CD4-positive, alpha-beta T cell treated with Interleukin-4 for 4 hours (primary cell): ENCODE measurements at places on chromosomes 3 and 15.

- DNase-seq, result no peak
These were observed 82.7 kb downstream of the IGF1R start for GRCh38 chr15:98730860-98731711.

- no peak for DNase-seq
These were observed 82.1 kb downstream of the NEK10 start for GRCh38 chr3:27287052-27287451.

GRCh38 chr15:55527150-55527549 is 19.1 kb upstream of the DNAAF4 start:
- no peak for DNase-seq

DNA sequence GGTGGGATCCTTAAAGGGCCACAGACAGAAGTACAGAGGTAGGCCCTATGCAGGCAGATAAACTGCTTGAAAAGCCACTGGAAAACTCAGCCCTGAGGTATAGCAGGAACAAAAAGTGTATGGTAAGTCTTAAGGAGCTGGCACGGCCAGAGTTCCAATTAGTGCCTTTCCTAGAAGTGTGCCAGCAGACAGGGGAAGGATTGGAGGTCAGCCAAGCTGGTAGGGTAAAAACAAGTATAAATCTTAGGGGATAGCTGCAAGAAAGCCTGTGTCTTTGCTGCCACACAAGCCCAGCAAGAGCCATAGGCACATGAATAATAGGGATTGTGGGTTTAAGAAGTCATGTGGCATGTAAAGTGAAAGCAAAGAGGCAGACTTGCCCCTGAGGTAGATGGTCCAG is 582.5 kb downstream of the PLOD2 start:
- DNase-seq, result no peak

GRCh38 chr3:30458376-30459171 is 147.8 kb upstream of the TGFBR2 start:
- no peak for DNase-seq

DNA sequence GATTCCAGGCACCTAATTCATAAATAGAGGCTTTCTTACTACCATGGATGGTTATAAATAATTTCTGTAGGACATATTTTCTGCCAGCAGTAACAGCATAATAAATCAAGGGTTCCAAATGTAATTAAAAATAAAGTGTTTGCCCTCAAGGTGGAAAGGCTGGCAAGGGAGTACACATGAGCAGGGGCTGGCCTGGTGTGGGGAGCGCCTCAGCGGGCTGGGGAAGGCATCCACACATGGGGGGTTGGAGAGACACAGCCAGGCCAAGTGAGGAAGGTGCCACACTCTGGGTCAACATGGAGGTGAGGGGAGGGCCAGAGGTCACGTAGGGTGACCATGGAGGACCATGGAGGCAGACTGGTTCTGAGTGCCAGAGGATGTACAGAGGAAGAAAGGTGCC is 65.8 kb upstream of the OCA2 start:
- DNase-seq, result no peak

GRCh38 chr3:161156936-161157335 is 51.8 kb upstream of the B3GALNT1 start:
- no peak for DNase-seq

DNA sequence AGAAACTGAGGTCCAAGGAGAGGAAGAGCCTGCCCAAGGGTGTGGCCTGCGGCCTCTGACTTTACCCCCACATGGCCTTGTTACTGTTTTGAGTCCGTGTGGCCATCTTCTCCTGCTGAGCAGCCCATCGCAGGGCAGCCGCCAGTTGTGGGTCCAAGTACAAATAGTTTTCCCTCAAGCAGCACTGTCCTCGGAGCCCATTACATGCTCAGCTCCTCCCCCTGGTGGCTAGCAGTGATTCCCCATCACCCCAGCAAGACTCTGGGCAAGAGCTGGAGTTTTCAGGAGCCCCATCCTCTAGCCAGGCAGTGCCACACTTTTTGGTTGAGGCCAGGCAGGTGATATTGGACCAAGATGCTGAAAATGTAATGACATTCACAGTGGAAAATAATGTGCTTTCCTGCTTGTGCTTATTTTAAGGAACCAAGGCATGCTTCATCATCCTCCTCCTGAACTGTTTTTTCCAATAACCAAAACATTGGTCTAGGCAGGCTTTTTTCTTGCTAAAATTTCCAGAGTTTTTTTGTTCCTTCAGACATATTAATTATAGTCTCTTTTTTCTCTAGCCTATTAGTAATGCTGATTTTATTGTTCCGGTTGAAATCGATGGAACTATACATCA is 23.2 kb upstream of the VILL start:
- DNase-seq, result peak; percentile 37

DNA sequence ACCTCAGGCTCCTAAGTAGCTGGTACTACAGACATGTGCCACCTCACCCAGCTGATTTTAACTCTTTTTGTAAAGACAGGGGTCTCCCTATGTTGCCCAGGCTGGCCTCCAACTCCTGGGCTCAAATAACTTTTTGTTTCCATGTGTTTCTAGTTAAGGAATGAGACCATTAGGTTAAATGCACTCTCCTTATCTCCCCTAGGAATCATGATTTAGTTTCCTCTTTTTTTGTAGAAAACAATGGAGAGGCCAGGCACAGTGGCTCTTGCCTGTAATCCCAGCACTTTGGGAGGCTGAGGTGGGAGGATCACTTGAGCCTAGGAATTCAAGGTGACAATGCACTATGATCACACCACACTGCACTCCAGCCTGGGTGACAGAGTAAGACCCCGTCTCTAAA is 198.8 kb upstream of the C2CD4B start:
- no peak for DNase-seq

GRCh38 chr3:131804565-131805133 is 230.2 kb downstream of the CPNE4 start:
- DNase-seq, result no peak

DNA sequence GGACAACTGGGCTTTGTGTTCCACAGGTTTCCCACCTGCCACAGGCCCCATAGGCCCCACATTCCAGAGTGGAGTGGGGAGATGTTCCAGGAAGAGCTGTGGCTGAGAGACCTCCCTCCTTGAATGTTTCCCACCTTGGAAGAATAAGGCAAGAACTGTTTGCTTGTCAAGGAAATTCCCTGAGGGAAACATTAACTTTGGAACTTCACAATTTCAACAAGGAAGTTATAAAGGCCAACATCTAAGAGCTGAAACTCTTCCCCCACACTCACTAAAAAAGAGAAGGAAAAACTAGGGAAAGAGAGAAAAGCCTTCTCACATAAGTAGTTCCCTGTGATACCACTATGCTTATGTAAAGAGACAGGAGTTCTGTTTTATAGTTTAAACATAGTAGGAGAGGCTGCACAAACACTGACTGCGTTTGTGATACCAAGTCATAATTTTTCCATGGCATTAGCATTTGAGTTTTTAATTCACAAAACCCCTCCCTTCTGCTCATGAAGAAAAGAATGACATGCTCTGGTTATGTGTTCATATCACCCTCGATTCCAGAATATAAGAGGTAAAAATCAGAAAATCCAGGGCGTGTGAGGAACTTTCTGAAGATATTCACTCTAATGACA is 39.8 kb upstream of the SPRED1 start:
- no peak for DNase-seq

GRCh38 chr3:184461219-184461618 is 81.4 kb downstream of the CHRD start:
- no peak for DNase-seq

GRCh38 chr15:57283774-57284503 is 92.4 kb upstream of the CGNL1 start:
- no peak for DNase-seq

DNA sequence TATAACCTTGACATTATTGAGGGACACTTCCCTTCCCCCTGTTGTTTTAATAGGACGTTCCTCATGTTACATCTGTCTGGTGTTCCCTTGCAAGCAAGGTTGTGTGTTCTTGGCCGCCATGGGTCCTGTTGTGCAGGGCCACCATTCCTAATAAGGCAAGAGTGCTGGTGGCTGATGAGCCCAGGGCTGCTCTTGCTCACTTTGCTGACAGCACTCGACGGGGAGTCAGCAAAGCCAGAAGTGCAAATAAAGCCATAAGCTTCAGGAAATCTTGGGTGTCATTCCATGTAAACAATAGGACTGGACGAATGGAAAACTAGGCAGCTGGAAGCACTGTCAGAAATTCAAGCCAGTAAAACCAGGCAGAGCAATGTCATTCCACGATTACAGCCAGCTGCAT is 75.8 kb downstream of the SQOR start:
- DNase-seq, result no peak

DNA sequence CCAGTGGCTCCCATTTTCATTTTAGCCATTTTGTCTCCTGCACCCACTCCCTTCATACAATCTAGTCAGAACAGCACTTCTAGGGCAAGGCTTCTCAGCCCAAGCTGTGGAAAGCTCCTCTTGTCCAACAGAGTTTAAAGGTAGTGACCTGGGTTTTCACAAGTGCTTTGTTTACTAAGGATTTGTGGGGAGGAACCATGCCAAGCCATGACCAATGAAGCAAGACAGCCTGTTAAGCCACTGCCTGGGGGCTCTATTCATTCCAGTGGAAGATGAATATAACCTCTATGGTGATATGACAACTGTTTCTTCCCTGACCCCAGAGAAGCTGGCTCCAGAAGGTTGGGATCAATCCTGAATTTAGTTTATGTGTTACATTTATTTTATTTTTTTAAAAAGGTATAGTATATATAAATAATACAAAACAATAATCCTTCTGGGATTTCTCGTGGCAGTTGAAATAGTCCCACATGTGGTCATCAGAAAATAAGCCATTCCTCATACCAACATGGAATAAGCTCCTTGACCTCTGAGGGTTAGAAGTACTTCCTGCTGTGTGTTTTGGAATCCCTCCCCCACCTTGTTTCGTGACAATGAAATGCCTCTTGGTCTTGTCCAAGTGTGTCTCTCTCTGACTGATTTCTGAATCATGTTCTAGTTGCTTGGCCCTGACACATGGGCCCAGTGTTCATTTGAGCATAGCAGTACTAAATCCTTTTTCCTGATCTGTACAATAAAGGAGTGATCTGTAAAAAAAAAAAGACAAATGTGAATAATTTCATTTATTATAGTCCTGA is 13.3 kb upstream of the THUMPD3 start:
- no peak for DNase-seq

- no peak for DNase-seq
These were observed 5.6 kb downstream of the EIF3J start for GRCh38 chr15:44542596-44542995.

DNA sequence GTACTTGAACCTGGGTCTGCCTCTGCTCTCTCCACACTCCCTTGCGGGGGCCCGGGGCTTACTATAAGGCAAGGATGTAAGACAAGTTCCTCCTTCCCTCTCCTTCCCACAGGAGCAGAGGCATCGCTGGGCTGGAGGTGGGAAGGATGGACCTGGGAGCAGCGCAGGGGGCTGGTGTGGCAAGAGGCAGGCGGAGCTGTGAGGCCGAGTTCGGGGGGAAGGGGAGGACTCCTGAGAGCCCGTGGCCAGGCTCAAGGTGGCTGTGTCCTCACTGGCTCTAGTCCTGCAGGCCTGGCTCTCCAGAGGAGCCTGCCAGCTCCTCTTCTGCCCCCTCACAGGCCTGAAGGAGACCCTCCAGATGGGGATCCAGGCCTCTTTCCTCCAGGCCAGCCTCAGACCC is 1.0 kb upstream of the NR2E3 start:
- DNase-seq, result no peak

- no peak for DNase-seq
These were observed 12.5 kb downstream of the PLA2G4B start for GRCh38 chr15:41851167-41851523.

GRCh38 chr3:87218560-87218959 is 8.5 kb upstream of the CHMP2B start:
- DNase-seq, result no peak

DNA sequence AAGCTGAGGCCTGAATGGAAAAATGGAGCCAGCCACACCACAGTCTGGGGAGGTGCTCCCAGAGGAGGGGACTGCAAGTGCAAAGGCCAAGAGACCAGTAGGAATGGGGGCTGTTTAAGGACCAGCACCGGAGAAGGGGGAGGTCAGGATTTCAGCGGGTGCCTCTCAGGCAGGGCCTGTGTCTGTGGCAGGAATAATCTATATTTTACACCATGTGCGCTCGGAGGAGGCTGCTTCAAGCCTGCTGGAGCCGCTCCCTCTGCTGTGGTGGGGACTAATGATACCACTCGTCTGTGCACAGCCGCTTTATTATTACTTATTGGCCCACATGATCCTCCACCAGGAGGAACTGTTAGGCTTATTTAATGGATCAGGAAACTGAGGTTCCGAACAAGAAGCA is 45.3 kb downstream of the TPRA1 start:
- no peak for DNase-seq

DNA sequence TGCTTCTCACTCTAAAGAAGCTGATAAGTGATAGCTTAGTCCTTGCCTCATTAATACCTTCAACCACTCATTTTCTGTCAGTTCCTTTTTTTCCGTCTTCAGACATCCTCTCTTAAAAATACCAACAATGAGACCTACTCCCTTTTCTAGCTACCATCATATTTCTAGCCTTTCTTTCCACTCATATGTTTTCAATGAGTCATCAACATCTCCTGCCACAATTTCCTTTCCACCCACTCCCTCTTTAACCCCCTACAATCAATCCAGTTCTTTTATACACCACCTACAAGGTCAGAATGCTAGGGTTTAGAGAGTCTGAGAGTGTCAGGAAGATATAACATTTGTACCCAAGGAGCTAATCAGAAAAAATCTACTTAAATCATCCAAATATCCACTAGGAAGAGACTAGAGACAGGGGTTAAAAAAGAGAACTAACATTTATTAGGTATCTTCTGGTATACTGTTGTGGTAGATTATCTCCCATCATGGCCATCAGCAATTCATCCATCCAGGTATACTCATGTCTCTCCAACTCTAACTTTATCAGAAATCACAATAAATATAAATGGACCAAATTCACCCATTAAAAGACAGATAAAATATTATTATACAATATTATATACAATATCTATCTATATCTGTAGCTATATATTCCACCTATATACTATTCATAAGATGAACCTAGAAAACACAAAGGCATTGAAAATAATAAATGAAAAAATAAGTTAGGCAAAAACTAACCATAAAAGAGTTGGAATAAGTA is 42.5 kb downstream of the MYLK start:
- DNase-seq, result no peak

DNA sequence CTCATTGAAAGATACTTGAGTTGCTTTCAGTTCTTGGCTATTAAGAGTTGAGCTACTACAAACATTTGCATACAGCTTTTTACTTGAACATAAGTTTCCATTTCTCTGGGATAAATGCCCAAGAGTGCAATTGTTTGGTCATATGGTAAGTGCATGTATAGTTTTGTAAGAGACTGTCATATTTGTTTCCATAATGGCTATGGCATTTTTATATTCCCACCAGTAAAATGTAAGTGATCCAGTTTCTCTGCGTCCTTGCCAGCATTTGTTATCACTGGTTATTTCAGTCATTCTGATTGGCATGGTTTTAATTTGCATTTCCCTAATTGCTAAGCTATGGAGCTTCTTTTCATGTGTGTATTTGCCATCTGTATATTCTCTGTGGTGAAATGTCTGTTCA is 22.5 kb downstream of the C3orf80 start:
- DNase-seq, result no peak

GRCh38 chr3:37198996-37199395 is 24.6 kb upstream of the LRRFIP2 start:
- no peak for DNase-seq

- no peak for DNase-seq
These were observed 114.4 kb downstream of the ATG7 start for GRCh38 chr3:11386465-11387113.
